ENCODE measurements at places on chromosomes 16 and 17.

- DNase-seq = no peak
These were observed 132.4 kb downstream of the PRKCB start for GRCh38 chr16:23968176-23968575.

GRCh38 chr17:55563363-55563762, 52.1 kb upstream of the SMIM36 start:
- no peak for DNase-seq

DNA sequence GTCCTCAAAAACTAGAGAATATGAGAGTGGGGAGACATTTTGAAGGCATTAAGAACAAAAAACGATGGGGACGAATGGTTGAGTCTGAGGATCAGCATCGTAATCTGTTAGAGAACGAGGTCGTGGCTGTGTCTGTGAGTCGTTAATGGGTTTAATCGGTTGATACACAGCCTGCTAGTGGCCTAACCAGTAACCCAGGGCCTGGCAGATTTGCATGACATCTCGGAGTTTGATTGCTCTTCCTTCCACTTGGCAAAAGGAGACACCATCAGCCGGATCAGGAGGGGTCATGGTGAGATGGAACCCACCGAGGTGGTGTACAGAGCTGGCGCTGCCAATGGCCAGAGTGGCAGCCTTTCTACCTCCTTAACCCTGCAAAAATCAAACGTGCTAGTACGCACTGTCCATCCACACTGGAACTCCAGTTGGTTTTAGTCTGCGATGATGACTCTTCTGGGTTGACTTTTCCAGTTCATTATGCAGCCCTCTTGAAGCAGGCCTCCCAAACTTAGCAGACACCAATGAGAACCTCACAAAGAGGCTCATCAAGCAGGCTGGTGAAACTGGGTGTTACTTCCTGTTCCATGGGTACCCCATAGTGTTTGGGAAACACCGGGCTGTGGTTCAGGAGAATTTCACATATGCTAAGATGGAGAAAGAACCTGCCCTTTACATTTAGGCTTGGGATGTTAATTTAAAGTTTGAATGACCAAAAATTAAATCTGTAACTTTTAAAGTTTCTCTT, 4.1 kb downstream of the HS3ST3B1 start:
- DNase-seq = no peak

DNA sequence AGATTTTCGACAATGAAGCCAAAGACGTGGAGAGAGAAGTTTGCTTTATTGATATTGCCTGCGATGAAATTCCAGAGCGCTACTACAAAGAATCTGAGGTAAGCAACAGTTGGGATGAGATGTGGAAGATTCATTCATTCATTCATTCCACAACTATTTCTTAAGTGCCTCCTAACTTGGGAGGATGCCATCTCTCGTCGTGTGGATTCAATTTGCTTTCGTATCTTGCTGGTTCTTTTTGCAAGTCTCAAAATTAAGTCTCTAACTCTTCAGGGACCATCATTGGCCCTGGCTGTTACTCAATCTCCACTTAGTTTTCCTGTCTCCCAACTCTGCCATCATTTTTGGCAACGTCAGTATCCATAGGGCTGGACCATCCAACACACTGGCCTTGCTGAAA, 85.6 kb upstream of the NOL11 start:
- no peak for DNase-seq

GRCh38 chr17:79633993-79634813, 23.4 kb upstream of the RBFOX3 start:
- DNase-seq = no peak

GRCh38 chr17:42049834-42050392, 488 bp downstream of the C17orf113 start:
- no peak for DNase-seq

DNA sequence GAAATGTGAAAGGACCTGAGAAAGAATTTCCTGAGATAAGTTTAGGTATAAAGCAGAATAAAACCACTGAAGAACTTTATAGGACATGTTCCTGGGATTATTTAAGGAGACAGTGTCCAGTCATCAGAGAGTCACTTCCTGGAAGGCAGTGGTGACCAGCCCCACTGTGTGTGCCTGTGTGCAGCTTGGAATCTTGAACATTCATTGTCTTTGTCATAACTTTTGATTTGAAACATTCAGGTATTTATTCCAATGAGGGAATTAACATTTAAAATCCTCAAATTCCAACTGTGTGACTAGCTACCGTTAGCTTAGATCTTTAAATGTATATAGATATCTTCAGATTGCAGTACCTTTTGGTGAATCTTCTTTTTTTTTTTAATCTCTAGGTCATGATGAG, 61.7 kb upstream of the MRC2 start:
- no peak for DNase-seq

DNA sequence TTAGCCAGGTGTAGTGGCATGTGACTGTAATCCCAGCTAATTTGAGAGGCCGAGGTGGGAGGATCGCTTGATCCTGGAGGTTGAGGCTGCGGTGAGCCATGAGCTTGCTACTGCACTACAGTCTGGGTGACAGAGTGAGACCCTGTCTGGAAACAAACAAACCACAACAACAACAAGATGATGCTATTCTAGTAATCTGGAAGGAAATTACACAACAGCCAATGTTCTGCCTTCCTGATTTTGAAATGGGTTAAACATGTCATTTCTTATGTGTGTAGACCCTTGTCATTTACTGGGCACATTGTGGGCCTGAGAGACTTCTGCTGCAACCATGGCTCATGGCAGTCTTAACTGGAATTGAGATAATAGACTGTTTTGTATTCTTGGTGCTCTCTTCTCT, 5.9 kb downstream of the COQ7 start:
- no peak for DNase-seq

DNA sequence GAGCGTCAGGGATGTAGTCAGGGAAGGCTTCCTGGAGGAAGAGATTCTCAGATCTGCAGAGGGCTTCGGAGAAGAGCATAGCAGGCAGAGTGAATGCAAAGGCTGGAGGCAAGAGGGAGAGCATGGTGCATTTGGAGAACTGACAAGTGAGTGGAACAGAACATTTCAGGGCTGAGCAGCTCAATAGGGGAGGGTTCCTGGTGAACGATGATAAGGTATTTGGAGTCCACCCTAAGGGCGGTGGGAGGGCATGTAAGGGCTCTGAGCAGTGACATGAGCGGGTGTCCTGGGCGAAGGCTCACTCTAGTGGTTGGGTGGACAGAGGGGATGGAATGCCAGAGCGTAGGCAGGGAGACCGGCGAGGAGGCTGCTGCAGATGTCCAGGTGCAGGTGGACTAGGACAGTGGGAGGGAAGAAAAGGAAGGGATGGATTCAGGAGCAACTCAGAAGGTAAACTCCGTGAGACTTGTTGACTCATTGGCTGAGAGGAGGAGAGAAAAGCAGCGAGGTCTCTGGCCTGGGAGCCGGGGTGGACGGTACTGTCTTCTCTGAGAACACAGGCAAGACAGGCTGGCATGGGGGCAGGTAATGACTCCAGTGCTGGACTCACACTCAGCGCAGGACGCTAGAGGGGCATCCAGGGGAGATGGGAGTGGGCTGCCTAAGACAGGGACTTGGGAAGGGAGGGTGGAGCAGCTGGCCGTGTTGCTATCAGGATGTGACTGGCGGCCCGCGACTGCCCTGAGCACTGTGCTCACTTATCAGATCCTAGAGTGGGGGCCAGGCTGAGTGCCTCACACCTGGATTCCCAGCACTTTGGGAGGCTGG, 1.4 kb upstream of the PITPNA start:
- no peak for DNase-seq

DNA sequence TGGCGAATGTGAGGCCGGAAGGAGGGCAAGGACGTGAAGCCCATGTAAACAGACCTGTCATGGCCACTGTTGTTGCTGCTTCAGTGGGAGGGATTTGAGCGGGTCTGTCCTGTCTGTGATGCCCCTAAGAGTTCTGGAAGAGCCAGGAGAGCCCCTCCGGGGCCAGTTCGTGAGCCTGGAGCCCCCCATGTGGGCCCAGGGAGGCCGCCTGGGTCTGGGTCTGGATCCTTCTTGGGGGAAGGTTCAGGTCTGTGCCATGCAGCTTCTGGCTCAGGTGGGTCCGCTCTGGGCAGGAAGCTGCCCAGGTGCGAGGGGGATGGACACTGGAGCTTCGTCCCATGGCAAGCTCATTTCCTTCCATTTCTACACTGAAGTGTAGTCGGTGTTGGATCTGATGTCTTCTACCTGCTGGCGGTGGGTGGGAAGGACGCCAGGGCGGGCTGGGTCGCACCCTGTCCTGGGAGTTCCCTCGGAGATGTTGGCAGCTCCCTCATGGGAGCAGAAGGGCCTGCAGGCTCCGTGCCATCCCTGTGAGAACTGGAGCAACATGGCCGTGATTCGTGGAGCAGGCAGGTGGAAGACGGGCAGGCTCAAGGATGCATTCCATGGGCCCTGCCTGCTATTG, 11.2 kb upstream of the WFIKKN1 start:
- no peak for DNase-seq

GRCh38 chr16:81469710-81470535, 25.3 kb downstream of the CMIP start:
- DNase-seq = no peak

GRCh38 chr16:4309833-4310266, 6.0 kb upstream of the GLIS2 start:
- peak; percentile 63 for DNase-seq

- DNase-seq = no peak
These were observed 109.7 kb downstream of the C16orf95 start for GRCh38 chr16:87207509-87207908.

- DNase-seq = no peak
These were observed 18.9 kb downstream of the ARSG start for GRCh38 chr17:68310152-68310551.

- no peak for DNase-seq
These were observed 11.2 kb downstream of the TFAP4 start for GRCh38 chr16:4261557-4262172.

- peak; percentile 62 for DNase-seq
These were observed 24.2 kb downstream of the B9D1 start for GRCh38 chr17:19338031-19338990.

DNA sequence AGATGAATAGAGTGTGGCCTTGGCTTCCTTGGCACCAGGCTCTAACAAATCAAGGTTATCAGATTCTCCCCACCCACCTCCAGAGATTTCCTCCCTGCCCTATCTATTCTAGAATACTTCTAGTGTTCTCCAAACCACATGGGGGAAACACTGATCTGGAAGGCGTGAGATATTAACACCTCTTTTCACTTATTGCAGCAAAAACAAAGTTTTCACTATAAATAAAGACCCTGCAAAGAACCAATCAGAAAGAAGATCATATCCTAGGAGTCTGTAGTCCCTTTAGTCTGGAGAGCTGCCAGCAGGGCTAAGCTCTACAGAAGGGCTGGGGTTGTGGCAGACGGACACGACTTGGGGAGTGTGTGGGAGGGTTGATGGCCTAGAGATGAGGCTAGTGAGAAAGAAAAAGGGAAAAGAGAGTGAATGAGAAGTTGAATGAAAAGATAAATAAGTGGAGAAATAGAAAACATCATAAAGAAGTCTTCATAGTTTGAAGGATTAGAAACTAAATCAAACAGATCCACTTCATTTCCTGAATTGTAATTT, 8.6 kb upstream of the SKAP1 start:
- DNase-seq = no peak

- no peak for DNase-seq
These were observed 46.0 kb downstream of the TMC5 start for GRCh38 chr16:19463468-19464315.

- no peak for DNase-seq
These were observed 33.9 kb upstream of the ZNF423 start for GRCh38 chr16:49889725-49890397.

GRCh38 chr16:89179656-89180315, 8.2 kb downstream of the CDH15 start:
- no peak for DNase-seq

DNA sequence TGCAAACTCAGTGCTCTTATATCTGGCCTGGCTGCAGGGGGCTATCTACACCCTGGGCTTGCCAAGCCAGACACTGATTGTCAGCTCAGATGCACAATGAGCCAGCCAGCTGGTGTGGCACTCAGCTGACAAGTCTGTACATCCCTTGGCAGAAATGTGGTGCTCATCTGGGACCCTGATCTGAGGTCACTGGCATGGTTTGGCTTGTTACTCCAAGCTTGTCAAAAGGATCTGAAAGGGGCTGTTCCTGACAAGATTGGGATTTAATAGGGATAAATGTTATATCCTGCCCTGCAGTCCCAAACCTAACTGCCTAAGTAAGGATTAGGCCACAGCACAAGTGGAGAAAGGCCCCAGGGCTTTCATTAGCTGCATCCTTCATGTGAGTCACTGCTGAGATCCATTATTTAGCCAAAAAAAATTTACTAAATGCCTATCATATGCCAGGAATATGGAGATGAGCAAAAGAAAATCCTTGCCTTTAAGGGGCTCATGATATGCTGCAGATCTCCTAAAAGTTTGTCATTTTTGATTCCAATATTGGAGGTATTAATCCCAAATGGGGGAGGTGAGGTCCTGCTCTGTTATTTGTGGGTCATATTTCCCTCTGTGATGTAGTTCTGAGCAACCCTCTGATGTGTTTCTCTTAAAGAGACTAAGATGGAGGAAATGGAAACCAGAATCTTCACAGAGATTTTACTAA, 6.3 kb downstream of the SLC6A2 start:
- no peak for DNase-seq

DNA sequence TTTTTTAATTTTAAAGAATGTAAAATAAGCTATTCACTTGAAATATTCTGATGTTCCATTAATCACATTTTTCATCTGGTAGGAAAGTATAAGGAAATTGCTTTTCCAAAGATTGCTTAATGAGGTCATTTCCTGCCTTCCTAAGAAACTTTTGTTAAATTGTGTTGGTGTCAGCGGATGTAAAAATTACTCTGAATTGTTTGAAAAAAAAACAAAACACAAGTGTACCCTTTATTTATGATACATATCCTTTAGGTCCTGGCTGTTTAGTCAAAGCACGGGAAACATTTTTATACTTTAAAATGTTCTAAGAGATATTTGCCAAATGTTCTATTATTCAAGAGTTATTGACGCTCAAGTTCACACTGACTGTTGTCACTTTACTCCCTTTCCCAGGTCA, 1357.4 kb upstream of the GOT2 start:
- no peak for DNase-seq

- DNase-seq = no peak
These were observed 39.1 kb downstream of the RMI2 start for GRCh38 chr16:11384184-11384955.

DNA sequence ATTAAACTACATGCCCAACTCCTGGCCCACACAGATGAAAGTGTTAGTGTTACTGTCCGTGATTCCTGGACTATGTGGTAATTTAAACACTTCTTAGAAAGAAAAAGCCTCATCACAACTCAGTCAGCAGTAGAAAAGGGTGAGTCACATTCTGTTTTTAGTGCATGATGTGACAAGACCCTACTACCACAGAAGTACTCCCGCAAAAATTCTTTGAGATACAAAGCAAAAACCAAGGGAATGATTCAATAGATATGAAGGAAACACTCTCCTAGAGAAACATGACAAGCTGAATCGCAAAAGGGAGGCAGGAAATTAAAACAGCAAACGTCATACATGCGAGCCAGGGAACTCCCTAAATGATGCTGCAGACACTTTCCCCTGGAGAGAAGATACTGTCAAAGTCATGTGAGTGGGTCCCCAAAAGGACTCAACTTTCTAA, 14.4 kb downstream of the SNN start:
- no peak for DNase-seq

DNA sequence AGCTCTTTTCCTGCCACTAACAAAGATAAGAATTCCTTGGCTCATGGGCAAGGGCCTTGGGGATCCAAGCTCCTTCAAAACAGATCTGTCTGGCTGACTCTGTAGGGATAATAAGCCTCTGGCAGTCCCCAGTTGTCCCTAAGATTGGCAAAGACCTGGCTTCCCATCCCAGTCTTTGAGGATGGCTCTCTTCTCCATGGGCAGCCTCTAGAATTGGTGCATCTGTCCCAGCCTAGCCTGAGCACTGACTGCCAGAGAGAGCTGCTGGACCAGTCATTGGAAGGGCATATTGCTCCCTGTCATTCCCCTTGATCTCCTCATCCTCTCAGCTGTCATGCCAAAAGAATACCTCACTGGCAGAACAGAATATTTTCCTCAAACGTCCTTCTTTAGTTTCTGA, 13.2 kb upstream of the CUEDC1 start:
- no peak for DNase-seq
